Frontal cortex (tissue), 4 donors: ENCODE measurements at places on chromosomes 7 and 10.

GRCh38 chr7:98603399-98603788 lies 13.7 kb upstream of the NPTX2 start:
- no peak for DNase-seq

DNA sequence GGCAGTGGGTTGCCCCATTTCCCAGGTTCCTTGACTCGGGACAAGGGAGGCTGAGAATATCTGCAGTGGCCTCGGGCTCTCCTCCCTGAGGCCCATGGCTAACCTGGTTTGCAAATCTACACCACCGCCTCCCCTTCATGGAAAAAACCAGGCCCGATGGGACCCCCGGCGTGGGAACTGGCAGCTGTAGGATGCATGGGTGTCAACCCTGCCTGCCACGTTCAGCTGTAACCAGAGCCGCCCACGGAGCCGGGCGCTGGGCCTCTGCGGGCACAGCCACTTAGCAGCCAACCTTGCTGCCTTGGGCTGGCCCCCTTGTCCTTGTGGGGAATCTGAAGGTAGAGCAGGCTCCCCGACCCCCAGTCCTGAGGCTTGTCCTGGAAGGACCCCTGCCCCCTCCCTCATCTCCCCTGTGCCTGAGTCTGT lies 1.6 kb downstream of the PWWP2B start:
- no peak for DNase-seq

DNA sequence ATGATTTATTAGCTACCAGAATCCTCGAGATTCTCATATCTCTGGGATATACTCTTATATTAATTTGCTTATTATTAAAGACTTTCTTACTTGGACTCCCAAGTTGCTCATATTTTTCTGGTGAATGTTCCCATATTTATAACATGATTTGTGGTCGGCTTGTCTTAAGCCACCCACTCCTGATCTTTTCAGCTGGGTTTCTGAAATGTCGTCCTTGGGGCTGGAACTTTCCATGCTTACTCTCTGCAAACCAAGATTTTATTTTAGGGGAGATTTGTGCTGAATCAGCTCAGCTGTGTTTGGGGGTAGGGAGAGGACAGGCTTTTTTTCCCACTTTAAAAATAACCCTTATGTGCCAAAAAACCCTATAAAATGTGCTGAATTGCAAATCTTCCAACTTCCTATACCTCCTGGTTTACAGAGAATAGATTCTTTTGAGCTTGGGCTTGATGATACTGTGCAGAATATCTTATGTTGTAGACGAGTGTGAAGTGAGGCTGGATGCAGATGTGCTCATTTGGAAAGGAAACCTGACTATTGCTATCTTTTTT lies 162.1 kb downstream of the SND1 start:
- DNase-seq = no peak

DNA sequence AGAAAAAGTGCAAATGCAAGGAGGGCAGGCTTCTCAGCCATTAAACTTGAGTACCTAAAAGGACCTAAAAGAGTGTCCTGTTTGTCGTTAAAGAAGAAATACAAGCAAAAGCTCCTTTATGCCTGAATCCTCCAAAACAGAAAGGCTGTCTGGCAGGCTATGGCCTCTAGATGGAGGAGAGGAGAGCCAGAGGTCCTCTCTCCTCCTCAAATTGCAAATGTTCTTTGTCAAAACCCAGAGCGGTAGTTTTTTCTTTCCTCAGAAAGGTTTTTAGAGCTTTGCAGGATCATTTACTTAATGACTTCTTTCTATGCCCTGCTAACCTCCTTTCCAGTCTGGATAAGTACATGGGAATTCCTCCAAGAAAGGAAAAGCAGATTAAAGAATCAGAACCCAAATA lies 1.9 kb upstream of the SORCS1 start:
- DNase-seq = no peak

DNA sequence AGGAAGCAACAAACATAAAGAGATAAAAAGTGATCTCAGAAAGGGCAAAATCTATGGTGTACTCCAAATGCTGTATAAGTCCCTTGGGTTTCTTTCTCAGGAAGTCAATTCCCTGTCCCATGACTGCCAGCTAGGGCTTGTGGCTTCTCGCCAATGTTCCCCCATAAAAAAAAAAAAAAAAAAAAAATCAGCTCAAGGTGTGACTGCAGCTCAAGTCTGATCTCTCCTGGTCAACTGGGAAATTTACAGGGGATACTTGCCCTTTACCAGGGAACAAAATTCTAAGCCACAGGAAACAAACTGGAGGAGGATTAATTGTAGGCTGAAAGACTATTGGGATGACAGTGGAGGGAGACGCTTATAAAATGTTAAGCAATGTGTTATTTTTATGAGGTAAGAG lies 76.0 kb downstream of the PCGF5 start:
- DNase-seq = no peak

DNA sequence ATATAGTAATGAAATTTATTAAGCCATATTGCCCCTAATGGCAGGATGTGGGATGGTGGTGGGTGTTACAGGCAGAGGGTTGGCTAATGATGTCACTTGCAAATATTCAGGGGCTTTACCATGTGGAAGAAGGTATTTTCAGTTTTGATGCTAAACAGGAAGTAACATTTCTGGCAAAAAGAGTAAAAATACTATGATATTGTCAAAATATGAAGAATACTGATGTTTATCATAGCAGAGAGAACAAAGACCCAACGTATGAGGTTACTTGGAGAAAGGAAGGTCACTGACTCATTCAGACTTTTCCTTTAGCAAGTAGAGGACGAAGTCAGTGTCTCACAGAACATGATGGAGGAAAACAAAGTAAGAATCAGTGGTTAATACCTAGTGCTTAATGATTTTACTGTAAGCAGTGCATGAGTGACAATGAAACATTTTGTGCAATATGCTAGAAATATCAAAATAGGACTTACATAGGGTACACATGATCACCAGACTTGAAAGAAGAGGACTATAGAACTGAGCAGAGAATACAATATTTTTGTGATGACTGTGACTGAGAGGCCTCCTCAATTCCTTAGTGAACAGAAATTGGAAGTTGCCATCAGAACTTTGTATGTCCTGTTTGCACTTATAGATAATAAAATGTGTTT lies 89.7 kb upstream of the STEAP4 start:
- DNase-seq = no peak

DNA sequence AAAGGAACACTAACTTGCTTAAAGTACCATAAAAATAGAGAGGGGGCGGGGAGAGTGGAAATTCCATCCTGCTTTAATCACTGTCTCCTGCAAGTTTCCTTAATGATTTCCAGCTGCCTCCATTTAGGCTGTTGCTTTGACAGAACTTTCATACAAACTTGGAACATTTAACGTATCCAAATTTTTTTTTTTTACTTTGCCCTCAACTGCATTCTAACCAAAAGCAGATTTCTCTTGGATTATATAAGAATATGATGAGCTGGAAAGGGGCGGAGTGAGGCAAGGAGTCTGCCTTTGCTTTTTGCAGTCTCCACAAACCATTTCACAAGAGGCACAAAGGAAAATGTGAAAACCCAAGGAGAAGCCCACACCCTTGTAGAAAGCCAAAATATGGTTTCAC lies 46.6 kb upstream of the COL1A2 start:
- DNase-seq = no peak

GRCh38 chr10:104577861-104578521 lies 63.1 kb upstream of the SORCS3 start:
- DNase-seq = no peak

DNA sequence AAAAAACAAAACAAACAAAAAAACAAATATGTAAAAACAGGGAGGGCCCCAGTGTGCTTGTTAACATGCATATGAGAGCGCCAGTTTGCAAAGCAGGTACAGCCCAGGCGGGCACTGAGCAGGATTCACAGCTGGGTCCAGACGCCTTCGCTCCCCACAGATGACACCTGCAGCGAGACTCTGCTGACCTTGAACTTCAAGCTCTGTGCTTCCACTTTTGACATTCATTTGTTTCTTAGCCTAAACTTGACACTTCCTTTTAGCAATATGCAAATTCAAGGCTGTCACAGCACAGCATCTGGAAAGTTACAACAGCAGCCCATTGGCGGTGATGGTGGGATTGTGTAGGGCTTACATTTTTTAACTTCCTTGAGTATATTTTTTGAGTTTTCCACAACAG lies 88.8 kb upstream of the TNS3 start:
- DNase-seq = no peak

- no peak for DNase-seq
Observed at GRCh38 chr7:90625562-90625961, 29.4 kb downstream of the CDK14 start.

GRCh38 chr10:97106207-97106606 lies 79.6 kb downstream of the SLIT1 start:
- no peak for DNase-seq

DNA sequence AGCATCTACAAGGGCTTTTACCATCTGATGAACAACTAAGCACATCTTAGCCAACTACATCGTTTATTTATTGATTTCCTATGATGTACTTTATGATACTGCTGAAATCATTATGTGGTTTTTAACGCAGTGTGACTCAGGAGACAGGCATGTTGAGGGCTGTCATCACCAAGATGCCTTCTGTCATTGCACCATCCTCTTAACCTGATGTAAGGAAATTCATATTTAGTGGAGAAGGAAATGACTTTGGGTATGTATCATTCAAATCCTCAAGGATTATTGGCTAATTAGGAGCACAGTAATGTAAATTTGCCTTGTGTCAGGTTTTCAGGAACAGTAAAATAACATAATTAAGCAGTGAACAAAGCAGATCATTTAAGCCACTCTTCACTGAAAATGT lies 138.5 kb upstream of the MGMT start:
- DNase-seq = no peak

- no peak for DNase-seq
Observed at GRCh38 chr10:29508554-29509244, 126.1 kb downstream of the SVIL start.

DNA sequence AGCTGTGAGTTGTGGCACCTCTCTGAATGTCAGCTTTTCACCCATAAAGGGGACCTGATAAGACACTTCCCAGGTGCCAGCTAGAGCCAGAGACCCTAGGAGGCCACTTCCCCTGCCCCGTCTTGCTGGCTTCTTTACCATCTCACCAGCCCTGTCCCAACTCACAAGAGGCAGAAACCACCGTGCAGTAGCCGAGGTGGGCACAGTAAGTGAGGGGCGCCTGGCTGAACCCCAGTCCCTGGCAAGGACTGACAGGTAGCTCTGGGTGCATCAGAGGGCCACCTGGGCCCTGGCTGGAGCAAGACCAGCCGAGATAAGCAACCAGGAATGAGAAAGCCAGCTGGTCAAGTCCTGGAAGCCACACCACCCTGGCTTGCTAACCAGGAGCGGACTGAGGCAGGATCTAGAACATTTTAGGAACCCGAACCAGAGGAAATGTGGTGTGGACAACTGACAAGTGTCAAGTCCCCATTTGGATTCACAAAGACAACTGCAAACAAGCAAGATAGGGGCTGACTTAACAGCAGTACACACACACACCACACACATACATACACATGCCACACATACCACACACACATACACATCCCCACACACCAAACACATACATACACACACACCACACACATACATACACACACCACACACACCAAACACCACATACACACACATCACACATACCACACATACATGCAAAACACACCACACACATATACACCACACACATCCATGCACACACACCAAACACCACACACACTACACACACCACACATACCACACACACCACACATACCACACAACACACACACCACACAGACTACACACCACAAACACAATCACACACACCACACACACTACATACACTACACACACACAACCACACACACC lies 20.8 kb downstream of the OGDHL start:
- DNase-seq = no peak

DNA sequence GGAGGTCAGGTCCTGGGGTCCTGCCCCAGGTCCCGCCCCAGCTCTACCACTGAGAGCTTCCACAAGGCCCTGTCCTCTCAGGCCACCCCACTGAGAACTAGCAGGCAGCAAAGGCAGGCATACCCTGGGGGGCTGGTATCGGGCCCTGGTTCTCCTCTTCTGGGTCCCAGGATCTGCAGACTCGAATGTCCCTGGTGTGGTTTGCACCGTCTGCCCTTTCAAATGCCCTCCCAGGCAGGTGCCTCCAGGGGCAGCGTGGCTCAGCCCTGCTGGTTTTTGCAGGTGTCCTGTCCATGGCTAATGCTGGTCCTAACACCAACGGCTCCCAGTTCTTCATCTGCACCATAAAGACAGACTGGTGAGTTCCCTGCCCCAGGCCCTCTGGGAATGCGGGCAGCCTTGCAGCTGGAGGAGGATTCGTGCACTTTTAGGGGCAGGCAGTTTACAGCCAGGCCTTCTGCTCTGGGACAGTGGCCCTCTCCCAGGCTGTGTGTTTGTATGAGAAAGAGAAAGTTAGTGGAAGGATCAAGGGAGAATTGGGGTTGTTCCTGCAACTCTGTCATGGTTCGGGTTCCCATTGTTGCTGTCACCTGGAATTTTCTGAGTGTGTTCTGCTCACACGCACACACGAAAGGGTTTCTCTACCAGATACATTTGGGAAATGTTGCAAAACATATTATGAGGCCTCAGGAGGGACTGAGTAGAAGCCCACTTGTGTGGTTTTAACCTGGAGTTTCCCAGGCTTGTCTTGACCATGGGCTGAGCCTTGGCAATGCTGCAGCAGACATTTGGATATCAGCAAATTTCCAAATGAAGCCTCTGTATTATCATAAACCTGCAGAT lies 5.0 kb downstream of the PPIF start:
- DNase-seq = no peak

- no peak for DNase-seq
Observed at GRCh38 chr7:149823631-149824199, 14.5 kb upstream of the ZNF862 start.

DNA sequence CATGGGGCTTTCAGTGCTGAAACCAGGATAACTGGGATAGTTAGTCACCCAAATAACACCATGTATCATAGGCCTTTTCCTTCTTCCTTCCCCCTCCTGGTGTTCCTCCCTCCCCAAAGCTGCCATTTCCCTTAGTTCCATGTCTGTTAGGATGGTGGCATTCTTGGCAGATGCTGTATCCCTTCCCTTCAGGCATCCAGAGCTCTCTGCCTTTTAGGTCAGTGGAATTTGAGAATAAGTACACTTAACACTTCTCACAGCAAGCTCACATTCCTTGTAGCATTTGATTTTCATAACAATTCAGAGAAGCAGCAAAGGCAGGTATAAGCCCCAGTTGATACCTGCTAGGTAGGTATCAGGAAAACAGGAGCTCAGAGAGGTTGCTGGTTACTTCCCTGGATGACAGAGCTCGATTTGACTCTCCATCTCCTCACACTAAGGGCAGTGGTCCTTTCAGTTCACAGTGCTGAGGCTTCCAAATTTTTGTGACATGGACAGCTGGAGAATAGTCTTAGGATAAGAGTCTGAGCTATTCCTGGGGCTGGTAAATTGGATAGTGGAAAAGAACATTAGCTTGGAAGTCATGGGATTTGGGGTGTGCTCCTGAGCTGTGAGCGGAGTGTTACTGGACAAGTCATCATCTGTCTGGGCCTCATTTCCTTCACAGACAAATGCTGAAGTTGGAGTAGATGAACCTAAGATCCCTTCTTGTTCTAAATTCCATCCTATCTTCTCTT lies 108.7 kb upstream of the RHOBTB1 start:
- DNase-seq = no peak
